ENCODE measurements at places on chromosomes 3 and 15.

GRCh38 chr3:163328680-163329079 lies 1749.6 kb downstream of the SI start:
- DNase-seq: no peak

DNA sequence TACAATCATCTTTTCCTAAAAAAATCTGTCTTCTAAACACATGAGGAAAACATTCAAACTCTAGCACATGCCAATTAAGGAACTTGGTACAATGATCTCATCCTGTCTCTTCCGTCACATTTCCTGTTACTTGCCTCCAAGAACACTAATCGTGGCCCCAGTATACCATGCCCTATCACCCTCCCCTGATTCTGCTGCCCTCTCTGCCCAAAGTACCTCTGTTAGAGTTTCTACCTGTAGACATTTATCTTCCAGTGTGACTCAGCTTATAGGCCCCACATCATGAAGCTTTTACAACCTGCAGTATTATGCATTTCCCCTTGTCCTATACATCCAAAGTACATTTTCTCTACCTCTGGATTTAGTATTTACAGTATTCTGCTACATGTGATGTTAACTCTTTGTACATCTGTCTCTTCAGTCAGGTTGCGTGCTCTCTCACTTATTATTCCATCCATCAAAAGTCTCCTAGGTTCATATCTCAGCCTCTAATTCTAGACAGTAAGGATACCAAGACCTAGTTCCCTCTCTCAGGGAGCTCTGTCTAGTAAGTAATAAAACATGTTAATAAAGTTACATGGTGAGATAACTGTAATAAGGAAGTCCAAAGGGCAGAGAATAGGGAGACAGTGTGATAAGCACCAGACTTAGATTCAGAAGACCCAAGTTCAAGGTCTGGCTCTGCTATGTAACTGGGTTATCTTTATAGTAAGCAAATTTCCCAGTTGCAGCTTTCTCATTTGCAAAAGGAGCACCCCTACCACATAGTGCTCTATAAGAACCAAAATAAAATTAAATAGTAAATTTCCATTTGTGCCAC lies 8.9 kb upstream of the SEMA6D start:
- no peak for DNase-seq

- no peak for DNase-seq
Observed at GRCh38 chr15:91966194-91966552, 112.7 kb downstream of the SLCO3A1 start.

DNA sequence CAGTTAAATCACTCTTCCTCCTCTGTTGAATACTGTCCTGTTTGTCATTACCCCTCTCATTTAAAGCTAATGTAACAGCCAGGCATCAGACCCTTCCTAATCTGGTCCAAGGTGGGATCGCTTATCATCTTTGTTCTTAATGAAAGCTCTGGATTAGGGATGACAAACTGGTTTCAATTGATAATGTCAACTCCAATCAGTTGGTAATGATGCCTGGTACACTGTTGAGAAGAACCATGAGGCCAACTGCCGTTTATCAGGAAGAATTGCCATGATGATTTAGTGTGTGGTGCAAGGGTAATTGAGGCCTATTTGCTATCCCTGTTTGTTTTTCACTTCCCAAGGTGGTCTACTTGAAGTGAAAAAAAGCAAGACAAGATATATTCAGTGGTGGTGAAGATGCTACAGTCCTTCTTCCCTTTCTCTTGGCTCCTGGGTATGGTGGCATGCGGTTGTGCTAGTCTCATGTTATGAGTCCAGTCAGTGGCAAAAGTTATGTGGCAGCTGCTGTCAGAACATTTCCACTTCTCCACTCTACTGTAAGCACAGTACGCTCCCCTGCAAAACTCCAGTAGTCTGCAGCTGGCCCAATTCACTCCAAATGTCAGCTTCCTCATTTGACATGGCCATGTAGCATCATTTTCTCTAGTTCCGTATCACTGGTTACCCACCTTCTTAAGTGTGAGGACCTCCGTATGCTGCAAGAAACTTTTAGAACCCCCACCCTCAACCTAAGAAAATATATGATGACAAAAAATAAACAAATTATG lies 72.5 kb downstream of the MORC1 start:
- no peak for DNase-seq

DNA sequence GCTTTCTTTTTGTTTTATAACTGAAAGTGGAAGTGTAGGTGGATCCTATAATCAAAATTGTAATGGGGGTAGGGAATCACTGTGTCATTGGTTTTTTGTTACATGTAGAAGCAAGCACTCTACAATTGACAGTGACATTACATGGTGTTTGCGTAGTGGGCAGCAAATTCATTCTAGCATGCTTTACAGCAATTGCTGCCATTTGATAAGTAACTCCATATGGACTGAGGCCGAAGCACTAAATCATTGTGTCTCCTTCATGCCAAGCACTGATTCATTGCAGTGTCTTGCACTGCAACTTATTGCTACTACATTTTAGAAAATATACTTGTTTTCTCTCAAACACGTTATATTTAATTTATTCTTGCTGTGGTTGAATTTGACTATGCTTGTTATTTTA lies 933.9 kb downstream of the NSUN3 start:
- no peak for DNase-seq

- DNase-seq: no peak
Observed at GRCh38 chr15:62280625-62281024, 115.5 kb upstream of the C2CD4B start.

DNA sequence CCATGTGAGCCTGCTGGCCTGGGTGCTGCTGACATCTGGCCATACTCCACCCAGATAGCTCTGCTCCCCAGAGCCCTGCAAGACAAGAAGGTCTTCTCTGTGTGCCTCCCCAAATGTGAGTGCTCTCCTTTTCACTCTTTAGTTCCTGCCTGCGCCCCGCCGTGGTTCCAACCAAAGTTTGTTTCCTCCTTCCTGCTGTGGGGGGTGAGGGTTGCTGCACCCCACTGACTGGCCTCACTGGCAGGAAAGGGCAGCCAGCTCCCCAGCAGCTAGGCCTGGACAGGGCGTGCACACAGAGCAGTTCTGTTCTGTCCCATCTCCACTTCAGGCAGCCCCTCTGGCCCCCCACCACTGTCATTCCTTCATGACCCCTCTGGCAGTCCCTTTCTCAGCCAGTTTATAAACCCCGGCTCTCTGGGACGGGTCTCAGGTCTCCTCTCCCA lies 5.4 kb upstream of the CCDC174 start:
- DNase-seq: no peak

- no peak for DNase-seq
Observed at GRCh38 chr3:52650439-52650838, 35.3 kb downstream of the PBRM1 start.

- no peak for DNase-seq
Observed at GRCh38 chr3:30340500-30340899, 265.9 kb upstream of the TGFBR2 start.

DNA sequence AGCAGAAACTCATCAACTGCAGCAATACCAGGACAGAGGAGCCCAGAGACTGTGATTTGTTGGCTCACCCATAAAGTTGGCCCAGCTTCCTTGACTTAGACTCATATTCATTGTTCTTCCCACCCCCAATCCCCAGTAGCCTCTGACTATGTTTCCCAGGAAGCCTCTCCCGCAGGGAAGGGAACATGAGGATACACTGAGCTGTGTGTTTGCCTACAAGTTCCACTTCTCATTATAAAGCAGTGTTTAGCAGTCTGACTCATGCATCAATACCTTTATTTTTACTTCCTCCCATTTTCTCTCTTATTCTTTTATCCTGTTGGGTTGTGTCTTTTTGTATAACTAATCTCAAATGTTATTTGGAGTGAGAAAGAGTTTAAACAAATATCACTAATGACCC lies 111.6 kb upstream of the PHLDB2 start:
- peak; percentile 92 for DNase-seq

- DNase-seq: peak; percentile 94
Observed at GRCh38 chr3:16148783-16149182, 25.7 kb upstream of the GALNT15 start.

DNA sequence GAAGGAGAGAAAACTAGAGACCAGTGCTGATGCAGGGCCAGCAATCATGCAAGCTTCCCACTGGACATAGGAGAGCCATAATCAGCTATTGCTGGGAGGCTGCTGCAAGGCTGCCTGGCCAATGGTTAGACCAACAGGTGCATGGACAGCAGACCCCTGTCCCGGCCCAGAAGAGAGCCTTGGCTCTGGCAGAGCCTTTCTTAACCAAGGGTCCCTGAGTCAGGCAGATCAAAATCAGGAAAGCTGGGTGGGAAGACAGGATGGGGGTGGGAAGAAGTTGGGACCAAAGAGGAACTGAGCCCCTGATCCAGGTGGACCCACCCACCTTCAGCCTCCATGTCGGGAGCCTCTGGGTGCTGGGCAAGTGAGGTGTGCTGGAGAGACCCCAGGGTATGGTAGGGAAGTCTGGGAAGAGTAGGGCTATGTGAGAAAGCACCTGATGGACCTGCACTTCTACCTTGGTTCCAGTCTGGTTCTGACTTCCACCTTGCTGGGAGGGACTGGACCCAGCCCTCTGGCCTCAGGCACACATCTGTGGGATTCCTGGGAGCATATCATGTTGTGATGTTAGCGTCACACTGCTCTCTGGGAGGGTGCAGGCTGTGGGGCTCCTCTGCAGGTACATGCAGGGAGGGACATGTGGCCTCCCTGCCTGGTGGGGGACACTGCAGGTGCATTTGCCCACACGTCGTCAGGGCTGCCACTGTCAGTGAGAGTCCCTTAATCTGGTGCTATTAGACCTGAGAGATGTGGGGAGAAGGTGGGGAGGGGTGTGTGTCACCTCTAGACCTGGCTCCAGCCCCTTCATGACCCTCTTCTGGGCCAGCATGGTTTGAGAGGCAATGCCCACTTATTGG lies 24.7 kb downstream of the KY start:
- no peak for DNase-seq

DNA sequence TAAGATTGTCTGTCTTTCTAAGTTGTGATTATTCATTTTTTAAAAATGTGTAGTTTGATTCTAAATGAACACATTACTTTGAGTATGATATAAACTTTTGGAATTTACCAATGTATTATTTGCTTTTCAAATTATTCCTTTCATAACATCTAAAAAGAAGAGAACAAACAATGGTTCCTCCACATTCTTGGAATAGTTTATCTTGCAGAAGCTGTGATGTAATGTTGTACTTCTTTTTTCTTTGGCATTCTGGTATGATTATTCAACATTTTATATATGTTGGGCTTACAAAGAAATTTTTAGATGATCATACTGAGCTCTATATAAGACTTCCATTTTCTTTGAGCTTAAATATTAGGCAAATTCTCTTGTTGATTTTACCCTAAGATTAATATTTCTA lies 419.2 kb downstream of the DIPK2A start:
- no peak for DNase-seq

DNA sequence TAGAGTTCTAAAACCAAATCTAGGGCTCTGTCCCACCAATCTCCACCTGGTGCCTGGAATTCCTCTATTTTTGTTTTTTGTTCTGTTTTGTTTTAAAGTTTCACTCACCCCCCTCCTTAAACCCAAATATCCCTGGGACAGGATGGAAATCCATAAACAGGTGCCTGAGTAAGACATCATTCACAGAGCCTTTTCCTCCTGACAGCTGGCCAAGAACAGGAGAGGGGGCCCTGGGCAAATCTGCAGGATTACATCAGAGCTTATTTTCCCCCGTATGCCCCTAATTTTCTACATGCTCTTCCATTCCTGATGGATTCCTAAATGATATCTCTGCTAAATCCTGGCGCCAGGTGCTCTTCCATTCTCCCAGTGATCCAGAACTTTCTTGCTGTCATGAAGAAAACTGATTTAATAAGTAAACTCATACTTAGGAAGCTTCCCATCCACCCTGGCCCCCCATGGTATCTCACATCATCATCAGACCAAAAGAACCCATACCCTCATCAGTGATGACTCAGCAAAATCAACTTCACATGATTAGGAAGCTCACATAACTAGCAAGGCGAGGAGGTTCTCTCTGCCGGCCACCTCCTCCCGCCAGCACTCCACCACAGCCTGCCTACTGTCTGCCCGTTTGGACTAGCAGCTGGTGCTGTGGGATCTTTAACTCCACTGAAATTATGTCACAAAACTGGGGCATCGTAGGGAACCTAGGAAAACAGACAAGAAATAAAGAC lies 61.0 kb downstream of the LIPC start:
- no peak for DNase-seq

GRCh38 chr3:186841620-186842019 lies 890 bp upstream of the ADIPOQ start:
- no peak for DNase-seq

- peak; percentile 83 for DNase-seq
Observed at GRCh38 chr3:51371943-51372557, 13.0 kb upstream of the MANF start.

- no peak for DNase-seq
Observed at GRCh38 chr3:62749657-62750056, 125.6 kb downstream of the CADPS start.

GRCh38 chr3:32499585-32499984 lies 3.1 kb downstream of the CMTM6 start:
- DNase-seq: no peak

- DNase-seq: no peak
Observed at GRCh38 chr15:38695249-38696108, 130.9 kb upstream of the RASGRP1 start.

GRCh38 chr15:79373728-79374127 lies 58.4 kb upstream of the MINAR1 start:
- DNase-seq: no peak

- no peak for DNase-seq
Observed at GRCh38 chr15:80785335-80785734, 6.2 kb downstream of the CEMIP start.

GRCh38 chr15:89389841-89390603 lies 55.4 kb upstream of the POLG start:
- DNase-seq: no peak

GRCh38 chr15:71648095-71648494 lies 162.3 kb upstream of the NR2E3 start:
- DNase-seq: no peak

DNA sequence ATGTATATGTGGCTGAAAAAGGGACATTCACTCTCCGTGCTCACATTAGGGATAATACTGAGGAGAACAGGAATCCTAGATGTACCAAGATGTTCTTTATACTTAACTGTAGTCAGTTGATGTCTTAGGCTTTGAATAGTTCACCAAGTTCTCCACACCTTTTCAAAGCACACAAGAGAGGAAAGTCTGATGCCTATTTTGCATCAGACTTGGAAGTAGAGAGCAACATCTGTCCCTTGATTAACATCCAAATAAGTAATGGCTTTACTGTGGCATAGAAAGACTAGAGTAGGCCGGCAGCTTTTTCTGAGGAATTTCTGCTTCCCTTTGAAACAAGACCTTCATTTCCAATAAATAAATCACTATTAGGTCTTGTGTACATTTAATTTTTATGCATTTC lies 34.0 kb downstream of the PIGB start:
- DNase-seq: no peak

DNA sequence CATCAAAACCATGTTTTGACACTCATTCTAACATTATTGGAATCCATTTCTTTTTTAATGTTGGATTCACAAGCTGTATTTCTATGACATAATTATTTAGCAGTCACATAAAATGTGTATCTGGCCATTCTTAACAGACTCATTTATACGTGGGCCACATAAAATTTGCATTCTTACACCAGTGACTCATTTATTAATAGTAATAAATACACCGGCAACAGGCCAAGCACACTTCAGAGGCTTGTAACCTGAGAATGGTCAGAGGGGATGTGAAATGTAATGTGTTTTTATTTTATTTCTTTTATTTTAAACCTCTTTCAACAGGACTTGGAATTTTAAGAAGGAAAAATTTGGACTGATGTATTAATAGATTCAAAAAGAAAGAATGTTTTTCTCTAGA lies 384.9 kb upstream of the RARB start:
- no peak for DNase-seq

Data from astrocyte of the spinal cord (primary cell).